ENCODE measurements at places on chromosomes 1 and 21.

DNA sequence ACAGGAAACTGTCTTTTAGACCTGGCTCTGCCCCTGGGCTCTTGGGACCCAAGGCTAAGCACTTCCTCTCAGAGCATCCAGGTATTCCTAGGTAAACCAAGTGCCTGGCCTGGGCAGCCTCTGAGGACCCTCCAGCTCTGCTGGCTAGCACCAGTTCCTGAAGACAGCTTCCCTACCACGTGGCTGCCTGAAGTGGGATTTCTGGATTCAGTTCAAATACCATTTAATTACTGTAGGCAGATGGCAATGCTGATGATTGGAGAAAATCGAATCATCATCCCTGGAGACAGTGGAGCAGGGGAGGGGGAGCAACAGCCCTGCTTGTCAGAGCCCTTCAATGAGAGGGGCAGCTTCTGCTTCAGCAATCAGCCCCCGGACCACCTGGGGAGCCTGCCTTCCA lies 11.9 kb downstream of the KIF21B start:
- no peak for DNase-seq

- no peak for DNase-seq
Observed at GRCh38 chr1:9809100-9809510, 14.7 kb downstream of the CLSTN1 start.

DNA sequence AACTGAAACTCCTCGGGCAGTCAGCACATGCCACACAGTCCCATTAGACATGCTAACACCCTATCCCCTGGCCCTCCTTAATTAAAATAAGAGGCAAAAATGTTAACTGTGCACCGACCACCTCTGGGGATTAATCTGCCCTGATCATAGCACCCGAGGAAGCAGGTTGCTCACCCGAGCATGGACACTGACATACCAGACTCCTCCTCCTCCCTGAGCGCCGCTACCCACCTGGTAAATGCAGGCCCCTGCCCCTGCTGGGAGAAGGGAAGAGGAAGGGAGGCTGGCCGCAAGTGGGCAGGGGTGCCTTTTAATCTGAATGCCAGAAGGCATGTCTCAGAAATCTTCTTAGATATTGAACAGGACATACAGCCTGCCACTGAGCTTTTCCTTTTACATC lies 360.9 kb downstream of the RRAGC start:
- DNase-seq: no peak

- DNase-seq: no peak
Observed at GRCh38 chr1:88216441-88216840, 467.6 kb upstream of the PKN2 start.

GRCh38 chr1:94017155-94017829 lies 103.7 kb downstream of the ABCA4 start:
- no peak for DNase-seq

All from stimulated activated CD4-positive, alpha-beta T cell treated with anti-CD3 and anti-CD28 coated beads, TNF-alpha, amount 100 ng/mL, for 1 hour (primary cell).